Activated gamma-delta T cell treated with anti-CD3 and anti-CD28 coated beads, Interleukin-2, amount 50 U/mL, for 16 hours (primary cell): ENCODE measurements at places on chromosomes 1 and 21.

- DNase-seq = no peak
These were observed 158.7 kb upstream of the EDN2 start for GRCh38 chr1:41642922-41643821.

- no peak for DNase-seq
These were observed 159.5 kb downstream of the LTN1 start for GRCh38 chr21:28833182-28833581.

DNA sequence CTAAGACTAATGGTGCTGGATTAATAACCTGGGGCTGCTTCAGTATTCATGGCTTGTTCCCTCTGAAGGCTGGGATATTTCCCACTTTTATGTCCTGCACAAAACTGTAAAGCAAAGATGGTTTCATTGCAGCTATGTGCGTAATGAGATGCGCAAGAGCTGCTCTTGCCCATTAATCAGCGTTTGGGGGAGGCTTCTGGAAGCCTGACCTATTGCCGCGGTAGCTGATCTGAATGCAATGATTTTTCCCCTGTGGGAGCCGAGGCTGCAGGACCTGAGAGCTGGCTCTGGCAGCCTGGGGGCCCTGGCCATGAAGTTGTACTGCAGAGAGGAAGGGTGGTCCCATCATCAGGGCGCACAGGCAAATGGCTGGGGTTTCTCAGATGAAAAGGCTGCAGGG is 239.8 kb downstream of the CAMTA1 start:
- DNase-seq = no peak

- no peak for DNase-seq
These were observed 51.6 kb downstream of the CHD5 start for GRCh38 chr1:6128276-6129081.

GRCh38 chr1:171141688-171142415 is 43.2 kb upstream of the FMO2 start:
- no peak for DNase-seq

GRCh38 chr1:206466840-206467649 is 3.2 kb upstream of the IKBKE start:
- no peak for DNase-seq

DNA sequence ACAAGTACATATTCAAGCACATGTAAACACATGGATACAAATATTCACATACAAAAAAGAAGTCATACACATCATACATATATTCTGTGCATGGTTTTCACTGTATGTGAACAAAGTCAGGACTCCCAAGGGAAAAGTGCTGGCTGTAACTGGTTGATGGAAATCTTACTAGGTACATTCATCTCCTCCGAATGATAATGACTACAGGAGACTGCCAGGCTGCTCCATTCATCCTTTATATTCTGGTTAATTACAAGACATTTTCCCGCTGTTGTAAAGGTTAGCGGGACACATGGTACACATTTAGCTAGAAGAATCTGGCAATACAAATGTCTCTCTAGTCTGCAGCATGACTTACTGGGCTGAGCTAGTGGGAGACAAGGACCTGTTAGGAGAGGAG is 26.2 kb upstream of the HMGB4 start:
- DNase-seq = no peak

DNA sequence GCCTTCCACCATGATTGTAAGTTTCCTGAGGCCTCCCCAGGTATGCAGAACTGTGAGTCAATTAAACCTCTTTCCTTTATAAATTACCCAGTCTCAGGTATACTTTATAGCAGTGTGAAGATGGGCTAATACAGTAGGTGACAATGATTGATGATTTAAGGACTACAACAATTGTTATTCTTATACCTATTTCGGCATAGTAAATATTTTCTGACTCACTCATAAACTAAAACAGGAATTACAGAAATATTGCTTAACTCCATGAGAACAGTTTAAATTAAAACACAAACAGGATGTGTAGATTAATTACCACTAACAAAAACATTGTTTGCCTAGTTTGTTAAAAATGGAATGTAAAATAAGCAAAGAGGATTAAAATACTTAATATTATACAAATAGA is 839.9 kb downstream of the LTN1 start:
- no peak for DNase-seq

DNA sequence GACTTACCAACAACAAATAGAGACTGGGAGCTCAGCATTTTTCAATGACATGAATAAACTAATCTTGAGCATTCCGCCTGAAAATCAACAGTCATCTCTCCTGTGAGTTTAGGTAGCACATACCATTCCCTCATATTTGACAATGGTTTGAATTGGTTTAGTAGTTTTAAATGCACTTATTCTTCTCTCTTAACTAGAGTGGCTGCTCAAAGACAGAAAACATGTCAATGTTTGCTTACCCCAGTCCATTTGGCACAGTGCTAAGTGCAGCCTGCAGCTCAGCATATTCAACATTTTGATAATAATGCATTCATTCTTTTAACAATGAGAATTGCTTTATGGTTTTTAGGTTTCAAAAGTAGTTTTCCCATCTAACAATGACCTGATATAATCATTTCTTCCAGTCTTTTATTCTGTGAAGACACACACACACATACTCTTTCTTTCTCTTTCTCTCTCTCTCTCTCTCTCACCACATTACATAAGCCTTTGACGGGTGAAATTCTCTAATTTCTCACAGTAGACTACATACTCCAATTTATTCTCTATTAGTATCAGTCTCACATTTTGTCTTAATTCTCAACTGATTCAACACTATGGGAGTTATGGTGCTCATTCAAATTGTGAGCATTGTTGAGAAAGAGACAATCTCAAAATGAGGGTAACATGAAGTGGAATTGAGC is 432.3 kb downstream of the LRRIQ3 start:
- no peak for DNase-seq

GRCh38 chr1:219020386-219020785 is 153.3 kb upstream of the LYPLAL1 start:
- DNase-seq = no peak

DNA sequence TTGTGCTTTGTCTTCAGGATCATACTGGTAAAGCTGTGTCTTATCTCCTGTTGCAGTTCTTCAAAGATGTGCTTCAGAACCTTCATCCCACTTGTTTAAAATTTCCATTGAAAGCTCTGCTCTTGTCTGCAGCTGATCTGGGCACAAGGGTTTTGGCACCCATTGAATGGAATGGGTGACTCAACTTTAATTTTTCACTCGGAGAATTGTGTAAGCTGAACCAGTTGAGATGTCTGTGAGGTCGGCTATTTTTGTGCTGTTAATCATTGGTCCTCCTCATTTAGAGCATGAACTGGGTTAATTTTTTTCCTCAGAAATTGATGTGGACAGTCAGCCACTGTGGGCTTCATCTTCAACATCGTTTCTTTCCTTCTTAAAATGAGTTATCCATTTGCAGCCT is 252.1 kb downstream of the TM2D1 start:
- no peak for DNase-seq

GRCh38 chr21:43719748-43720538 is 1.0 kb downstream of the PDXK start:
- DNase-seq = no peak

GRCh38 chr1:234270581-234271242 is 102.5 kb upstream of the COA6 start:
- no peak for DNase-seq

GRCh38 chr1:5297180-5297885 is 642.9 kb downstream of the AJAP1 start:
- no peak for DNase-seq

GRCh38 chr1:36805979-36806640 is 228.2 kb downstream of the GRIK3 start:
- no peak for DNase-seq

DNA sequence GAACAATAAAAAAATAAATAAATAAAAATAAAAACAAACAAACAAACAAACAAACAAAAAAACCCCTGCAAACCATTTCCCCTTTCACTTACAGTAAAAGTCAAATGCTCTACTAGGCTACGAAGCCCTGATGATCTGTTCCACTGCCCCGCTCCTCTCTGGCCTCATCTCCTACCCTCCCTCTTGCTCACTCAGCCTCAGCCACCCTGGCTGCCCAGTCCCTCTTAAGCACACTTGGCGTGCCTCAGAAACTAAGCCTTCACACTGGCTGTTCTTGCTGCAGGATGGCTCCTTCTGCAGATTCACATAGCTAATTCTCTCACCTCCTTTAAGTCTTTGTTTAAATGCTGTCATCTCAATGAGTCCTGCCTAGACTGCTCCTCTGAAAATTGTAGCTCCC is 30.8 kb upstream of the UHMK1 start:
- DNase-seq = no peak

- DNase-seq = no peak
These were observed 156.3 kb downstream of the SMYD3 start for GRCh38 chr1:246350745-246351144.

DNA sequence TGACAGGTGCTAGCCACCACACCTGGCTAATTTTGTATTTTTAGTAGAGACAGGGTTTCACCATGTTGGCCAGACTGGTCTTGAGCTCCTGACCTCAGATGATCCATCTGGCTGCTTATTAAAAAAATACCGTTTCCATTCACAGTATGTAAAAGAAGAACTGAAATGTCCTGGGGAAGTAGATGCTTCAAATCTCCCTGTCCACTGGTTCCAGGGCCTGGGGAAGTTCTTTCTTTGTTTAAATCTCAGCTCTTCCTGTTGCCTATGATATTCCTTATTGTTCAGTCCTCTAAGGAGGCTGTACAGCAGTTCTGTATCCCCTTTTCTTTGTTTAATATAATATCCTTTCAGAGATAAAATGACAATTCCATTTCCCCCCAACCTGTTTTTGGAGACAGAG is 47.4 kb downstream of the ZMYM1 start:
- no peak for DNase-seq

DNA sequence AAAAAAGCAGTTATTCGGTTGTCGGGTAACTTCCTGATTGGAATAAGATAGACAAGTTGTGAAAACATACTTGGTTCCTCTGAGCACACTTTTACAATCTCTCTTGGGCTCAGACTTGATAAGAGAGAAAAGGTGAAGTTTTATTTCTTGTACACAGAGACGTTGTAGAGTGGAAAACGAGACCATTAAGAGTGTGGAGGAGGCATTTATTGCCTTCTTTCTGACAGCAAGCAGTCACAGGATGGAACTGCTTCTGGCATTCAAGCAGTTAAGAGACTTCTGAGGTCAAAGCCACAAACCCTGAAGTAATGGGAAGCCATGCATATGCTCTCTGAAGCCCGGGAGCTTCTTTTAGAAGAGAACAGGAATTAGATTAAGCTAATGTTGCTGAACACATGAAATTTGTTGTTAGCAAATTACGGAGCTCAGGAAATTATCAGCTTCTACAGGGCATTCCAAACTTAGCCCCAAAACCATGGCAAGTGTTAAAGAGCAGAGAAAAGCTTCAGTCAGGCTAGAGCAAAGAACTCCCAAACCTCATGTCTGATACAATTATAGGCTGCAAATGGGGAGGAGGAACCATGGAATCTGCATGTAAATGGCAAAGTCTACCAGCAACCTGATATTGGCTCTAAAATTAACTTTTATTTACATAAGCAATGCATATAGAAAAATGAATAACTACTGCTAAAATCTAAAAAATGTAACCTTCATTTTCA is 26.0 kb downstream of the S1PR1 start:
- DNase-seq = no peak

DNA sequence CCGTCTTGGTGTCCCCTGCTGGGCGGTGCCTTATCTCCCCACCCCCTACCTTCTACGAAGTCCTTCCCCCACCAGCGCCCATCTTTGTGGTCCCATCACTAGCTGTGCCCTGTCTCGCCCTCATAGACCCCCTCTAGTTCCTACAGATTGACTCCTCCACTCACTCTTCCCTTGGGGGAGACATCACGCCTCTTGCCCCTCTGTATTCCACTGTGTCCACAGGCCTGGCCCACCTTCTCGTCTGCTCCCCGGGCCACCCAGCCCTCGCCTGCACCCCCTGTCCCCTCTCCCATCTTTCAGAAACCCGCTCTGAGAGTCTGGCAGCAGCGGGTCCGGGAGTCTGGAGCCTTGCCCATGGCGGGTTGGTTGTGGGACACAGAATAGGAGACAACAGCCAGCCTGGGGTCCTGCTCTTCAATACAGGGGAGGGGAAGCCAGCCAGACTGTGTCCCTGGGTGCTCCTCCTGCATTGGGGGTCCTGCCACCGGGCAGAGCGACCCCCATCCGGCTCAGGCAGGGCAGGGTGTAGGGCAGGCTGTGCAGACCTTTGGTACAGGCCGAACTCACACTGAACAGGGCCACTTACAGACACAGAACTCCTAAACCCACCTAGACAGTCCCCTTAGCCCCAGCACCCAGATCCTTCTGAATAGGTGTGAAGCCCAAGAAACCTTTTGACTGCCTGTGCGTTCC is 1.1 kb downstream of the RNF187 start:
- no peak for DNase-seq

DNA sequence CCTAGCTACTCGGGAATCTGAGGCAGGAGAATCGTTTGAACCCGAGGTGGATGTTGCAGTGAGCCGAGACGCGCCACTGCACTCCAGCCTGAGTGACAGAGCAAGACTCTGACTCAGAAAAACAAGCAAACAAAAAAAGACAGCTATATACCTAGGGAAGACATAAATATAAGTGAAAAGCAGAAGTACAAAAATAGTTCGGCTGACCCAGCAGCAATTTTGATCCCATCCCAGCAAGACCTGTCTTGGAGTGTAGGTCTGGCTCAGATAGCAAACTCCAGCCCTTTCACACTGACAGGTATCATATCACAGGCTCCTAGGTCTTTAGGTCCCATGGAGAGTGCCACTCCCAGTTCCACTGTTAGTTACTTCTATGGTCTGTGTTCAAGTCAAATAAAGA is 14.6 kb downstream of the MTX1 start:
- DNase-seq = no peak

DNA sequence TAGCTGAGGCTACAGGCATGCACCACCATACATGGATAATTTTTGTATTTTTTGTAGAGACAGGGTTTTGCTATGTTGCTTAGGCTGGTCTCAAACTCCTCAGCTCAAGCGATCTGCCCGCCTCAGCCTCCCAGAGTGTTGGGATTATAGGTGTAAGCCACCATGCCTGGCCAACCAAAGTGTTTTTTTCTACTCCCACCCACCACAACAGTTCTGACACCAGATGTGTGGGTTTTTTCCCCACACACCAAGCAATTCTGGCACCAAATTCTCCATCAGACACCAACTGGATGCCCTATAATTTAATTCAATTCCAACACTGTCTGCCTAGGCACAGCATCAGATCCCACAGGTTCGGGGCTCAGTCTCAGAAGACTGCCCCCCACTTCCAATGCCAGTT is 20.6 kb upstream of the KLHDC8A start:
- no peak for DNase-seq

- no peak for DNase-seq
These were observed 61.6 kb upstream of the PPM1J start for GRCh38 chr1:112776688-112777087.

GRCh38 chr1:160954158-160955104 is at the start of gene ITLN2:
Gene ITLN2 (minus strand): TSS chr1:160954809. CDS start chr1:160954741, 68 bp downstream.
- DNase-seq = peak; percentile 17

DNA sequence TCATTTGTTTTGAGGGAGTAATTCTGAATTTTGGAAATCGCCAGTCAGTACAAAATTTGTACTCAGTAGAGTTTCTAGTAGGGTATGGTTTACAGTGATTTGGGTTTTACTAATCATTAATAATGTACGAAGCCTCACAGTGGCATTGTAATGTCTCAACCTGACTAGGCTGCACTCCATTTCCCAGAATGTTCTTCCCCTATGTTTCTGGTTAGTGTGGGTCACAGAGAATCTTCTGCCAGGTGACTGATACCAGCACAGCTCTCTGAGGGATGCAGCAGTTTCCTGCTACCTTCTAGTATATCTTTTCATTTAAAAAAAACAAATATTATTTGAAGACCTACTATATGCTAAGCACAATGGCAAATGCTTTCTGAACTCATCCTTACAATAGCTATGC is 112.9 kb downstream of the PTPN14 start:
- DNase-seq = no peak

- no peak for DNase-seq
These were observed at the start of gene KCNT2 for GRCh38 chr1:196608390-196609369. Gene KCNT2 (minus strand): TSS chr1:196608440. CDS start chr1:196608309, 131 bp downstream.
